Dermis blood vessel endothelial cell (primary cell): ENCODE measurements at places on chromosomes 2 and 18.

- DNase-seq = peak; percentile 63
These were observed 61.0 kb upstream of the TAF1B start for GRCh38 chr2:9782197-9782719.

DNA sequence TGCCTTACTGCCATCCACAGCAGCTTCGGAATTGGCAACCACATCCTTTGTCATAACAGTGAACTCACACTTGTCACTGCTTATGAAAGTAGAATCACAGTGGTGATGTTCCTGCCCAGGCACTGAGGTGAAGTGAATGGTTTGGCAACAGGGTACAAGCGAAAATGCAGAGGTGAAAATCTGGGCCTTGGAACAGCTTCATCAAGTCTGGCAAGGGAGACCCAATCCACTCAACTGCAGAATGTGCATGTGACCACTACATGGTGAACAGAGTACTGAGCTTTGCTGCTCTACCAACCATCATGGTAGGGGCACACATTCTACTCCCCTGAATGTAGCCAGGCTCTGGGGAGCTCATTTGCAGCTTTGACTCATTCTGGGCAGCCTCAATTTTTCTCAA lies 15.0 kb upstream of the SKA1 start:
- no peak for DNase-seq

- no peak for DNase-seq
These were observed 49.9 kb downstream of the DHRS9 start for GRCh38 chr2:169119123-169119760.

DNA sequence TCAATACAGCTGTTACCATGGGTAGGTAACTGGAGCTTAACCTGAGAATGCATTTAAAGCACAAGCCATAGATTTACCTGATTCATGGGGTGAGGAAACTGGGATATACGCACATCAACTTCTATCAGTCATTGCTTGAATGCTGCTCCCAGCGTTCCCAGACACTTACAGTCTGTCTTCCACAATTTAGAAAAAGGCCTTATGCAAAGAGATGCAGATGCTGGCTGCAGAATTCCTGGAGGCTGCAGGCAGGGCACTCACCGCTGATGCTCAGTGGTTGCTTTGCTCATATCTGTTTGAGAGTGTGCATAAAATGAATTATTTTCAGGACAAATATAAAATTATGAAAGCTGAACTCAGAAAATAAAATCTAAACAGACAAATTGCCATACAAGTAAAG lies 950.7 kb upstream of the PIK3C3 start:
- DNase-seq = no peak

DNA sequence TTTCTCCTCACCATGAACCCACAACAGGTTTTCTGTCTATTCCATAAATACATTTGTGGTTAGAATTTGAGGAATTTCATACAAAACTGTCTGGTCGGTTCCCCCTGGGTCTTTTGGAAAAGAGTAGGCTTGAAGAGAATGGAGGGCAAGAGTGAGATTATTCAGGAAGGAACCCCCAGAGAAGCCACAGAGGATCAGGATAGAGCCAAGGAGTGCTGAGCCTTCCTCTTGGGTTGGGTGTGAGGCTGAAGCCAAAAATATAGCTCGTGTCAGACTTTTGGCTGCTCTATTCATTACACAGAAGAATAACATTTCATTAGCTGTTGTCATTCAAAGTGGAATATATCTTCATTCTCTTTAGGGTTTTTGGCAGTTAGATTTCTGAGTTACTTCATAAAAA lies 45.9 kb upstream of the YES1 start:
- DNase-seq = no peak

DNA sequence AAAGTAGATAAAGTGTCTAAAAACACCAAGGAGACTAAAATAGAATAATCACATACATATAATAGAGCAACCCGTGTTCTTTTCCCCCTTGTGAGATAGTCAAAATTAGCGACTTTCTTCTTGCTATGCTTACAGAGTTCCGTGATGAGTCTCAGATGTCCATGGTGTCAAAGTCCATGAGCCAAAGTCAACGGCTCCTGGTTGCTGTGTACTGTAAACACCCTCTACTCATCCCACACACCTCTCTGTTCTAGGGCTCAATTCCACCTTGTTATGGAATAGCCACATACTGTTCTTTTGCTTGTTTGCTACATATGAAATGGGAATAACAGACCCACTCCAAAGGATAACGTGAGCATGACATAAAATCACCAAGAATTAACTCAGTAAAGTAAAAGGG lies 52.5 kb downstream of the GAREM1 start:
- DNase-seq = no peak
